Hypothalamus (tissue), 51 donors: ENCODE measurements at places on chromosomes 13 and 19.

- DNase-seq = no peak
These were observed 297.8 kb downstream of the SHISA2 start for GRCh38 chr13:25753976-25754375.

- no peak for DNase-seq
These were observed 3.2 kb downstream of the AXL start for GRCh38 chr19:41222240-41222639.

GRCh38 chr13:65342541-65343337 is 1887.4 kb downstream of the PCDH9 start:
- DNase-seq = no peak

DNA sequence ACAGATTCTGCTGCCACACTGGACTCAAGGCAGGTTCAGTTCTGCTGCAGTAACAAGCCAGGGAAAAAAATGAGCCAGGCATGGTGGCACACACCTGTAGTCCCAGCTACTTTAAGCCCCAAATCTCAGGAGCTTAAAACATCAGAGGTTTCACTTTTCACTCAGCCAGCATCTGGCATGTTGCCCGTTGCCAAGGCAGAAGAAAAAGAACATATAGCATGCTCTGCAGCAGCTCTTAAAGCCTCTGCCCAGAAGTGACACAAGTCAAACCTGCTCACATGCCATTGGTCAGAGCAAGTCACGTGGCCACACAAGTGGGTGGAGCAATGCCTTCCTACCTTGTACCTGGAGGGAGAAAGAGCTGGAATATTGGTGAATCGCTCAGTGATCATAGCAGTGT is 14.7 kb upstream of the ADGRE5 start:
- peak; percentile 9 for DNase-seq

DNA sequence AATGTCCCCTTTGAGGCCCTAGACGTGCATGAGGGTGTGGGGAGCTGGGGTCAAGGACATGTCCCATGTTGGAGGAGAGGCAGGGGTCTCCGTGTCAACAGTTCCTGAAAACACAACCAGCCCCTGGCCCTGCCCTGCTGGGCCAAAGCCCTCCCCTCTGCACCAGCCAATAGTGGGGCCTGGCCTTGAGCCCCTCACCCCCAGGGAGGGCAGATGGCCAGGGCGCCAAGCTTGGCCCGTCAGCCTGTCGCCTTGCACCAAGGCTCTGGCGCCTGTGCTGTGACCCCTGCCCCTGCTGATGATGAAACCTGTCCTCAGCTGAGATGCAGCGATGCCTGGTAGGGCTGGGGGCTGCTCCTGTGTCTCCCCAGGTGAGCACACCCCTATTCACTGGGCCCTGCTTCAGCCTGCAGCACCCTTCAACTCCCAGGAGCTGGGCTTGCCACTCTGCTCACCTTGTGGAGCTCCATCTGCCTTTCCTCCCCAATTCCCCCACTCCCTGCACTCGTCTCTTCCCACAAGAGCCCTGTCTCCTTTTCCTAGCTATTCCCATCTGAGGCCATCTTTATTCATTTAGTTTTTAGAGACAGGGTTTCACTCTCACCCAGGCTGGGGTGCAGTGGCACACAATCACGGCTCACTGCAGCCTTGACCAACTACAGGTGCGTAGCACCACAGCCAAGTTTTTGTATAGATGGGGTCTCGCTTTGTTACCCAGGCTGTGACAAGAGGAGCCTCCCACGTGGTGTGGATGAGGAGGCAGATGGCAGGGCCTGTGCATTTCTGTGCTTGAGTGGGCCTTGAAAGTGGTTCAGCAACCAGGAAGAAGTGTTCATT is 2.1 kb upstream of the HAMP start:
- DNase-seq = no peak

DNA sequence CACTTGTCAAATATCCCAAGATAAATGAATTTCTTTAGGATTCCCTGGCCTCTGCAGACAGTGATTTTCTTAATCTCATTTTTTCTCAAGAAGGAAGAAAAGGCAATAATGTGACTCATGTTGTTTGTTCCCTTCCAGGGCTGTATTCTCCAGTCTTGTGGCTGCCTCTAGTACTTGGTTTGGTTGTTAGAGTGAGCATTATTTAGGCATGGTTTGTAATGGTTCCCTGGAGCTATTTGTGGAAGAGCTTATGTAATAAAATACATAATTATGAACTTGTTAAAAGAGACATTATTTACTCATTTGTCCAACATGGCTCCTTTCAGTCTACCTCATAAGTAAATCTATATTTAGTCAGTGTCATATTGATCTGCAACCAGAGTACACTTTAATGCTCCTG is 270.4 kb downstream of the DCT start:
- no peak for DNase-seq

DNA sequence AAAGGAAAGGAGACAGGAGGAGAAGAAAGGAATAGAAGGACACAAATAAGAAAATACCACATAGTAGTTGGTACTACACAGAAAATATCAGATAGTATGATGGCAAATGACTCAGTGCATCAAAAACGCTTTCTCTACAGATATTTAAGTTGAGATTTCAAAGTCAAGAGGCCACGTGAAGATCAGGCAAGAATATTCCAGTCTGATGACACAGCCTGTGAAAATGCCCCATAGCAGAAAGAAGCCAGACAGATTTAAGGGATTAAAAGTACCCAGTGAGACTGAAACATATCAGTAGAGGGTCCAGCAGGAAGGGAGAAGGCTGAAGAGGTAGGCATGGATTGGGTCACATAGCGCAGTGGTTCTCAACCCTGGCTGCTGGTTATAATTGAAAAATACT is 113.7 kb downstream of the VWA8 start:
- DNase-seq = no peak

- DNase-seq = no peak
These were observed 116.7 kb downstream of the FREM2 start for GRCh38 chr13:38803531-38803930.

DNA sequence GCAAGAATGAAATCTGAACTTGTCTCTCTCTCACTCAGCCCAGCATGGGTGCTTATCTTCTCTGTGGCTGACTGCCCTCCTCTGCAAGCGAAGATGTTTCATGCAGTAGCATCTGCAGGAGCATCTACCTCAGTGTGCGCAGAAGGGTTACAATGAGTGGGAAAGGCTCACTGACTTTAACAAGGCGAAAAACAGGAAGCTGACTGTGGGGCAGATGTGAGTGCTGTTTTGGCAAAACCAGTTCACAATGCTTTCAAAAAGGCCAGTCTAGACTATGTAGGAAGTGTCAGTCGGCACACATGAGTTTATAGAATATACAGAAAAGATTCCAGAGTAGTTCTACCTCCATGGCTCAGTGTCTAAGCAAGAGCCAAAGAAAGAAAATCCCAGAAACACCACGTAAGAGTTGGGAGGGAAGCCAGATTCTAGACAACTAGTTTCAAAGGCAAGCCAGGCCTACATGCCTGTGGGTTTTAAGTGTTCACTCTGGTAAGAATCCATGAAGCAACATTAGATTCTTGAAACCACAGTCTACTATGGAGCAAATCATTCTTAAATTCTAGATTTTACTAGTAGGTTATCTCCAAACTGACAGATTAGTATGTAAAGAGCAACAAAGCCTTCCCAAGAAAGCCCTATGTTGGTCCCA is 124.5 kb downstream of the ABCC4 start:
- DNase-seq = no peak

GRCh38 chr19:17076543-17076991 is 990 bp downstream of the MYO9B start:
- no peak for DNase-seq

DNA sequence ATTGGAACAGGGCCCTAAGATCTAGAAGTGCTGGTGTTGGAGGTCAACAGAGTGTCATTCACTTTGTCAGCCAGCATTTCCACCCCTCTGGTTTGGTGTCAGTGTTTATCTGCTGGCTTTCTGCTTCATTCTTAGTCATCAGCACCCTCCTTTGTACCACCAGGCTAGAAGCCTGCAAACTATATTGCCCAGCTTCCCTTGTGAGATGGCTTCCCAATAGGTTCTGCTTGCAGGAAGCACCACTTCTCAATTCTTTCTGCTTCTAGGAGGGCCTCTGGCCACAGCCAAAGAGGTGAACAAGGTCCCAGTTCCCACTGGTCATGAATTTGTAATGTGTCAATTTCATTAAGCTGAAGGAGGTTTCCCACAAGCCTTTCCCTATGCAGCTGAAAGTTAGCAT is 36.4 kb upstream of the CALM3 start:
- no peak for DNase-seq

GRCh38 chr13:20995245-20995838 is 66.0 kb downstream of the LATS2 start:
- DNase-seq = no peak

GRCh38 chr19:29836409-29836825 is 24.6 kb downstream of the CCNE1 start:
- DNase-seq = no peak

DNA sequence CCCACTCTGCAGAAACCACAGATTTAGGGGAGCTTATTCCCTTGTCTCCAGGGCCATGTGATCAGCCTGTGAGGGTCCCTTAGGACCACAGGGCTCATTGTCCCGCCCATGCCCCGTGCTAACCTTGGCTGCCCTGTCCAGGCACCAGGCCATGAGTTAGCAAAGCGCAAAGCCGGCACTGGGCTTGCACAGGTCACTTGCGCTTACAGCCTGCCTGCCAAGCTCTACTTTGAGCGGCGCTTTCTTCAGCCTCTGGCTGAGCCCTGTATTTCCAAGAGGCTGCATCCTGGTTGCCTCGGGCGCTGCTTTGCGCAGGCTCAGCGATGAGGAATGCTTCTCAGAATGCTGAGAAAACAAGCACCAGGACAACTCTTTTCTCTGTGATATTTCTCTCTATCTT is 188.0 kb downstream of the TDRD3 start:
- DNase-seq = peak; percentile 19

DNA sequence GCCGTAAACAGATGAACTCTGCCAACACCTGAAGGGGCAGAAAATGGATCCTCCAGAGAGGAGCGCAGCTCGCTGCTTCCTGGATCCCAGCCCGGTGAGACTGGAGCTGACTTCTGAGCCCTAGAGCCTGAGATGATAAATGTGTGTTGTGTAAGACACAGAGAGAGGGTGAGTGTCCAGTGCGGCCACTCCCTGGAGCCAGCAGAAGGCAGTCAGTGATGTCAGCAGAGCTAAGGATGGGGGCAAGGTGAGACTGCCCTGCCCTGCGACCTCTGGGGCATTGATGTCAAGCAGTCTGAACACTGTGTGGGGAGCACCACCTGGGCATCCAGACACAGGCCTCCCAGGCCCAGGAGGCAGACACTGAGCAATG is 9.7 kb upstream of the SLC35E1 start:
- DNase-seq = no peak

DNA sequence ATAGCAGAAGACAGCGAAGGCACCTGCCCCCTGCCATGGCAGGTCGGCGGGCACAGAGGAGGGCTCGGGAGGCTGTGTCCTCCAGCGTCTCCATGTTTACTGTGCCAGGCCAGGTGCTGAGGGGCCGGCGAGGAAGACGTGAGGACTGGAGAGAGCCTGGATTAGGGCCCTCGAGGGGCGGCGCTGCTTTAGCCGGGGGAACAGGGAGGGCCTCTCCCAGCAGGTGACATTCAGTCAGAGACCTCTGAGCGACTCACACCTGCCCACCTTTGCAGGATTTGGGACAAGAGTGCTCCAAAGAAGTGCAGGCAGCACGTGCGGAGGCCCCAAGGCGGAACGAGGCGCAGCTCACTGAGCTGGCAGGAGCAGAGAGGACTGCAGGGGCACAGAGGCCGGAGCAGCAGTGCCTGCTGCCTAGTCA is 17.6 kb downstream of the KDM4B start:
- DNase-seq = no peak

DNA sequence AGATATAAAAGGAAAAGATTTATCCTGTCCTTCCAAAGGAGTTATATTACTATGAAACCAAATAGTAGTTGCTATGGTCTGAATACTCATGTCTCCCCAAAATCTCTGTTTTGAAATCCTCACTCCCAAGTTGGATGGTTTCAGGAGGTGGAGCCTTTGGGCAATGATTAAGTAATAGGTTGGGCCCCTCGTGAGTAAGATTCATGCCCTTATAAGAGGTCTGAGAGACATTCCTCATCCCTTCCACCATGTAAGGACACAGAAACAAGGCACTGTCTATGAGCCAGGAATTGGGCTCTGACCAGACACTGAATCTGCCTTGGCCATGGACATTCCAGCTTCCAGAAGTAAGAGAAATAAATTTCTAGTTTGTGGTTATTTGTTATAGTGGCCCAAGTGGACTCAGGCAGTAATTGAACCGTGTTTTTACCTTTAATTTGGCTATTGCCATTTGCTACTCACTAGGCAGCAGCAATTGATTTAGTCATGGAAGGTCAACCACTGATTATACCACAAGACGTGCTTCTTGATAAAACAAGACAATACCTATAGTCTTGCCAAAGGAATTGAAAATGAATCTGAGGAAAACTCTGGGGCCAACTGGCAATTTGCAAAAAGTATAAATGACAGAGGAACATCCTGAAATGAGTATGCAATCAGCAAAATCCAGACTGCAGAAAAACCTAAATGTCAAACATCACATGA is 717.4 kb upstream of the SPRY2 start:
- no peak for DNase-seq

GRCh38 chr19:6318772-6319171 is 14.6 kb downstream of the ACER1 start:
- DNase-seq = no peak

DNA sequence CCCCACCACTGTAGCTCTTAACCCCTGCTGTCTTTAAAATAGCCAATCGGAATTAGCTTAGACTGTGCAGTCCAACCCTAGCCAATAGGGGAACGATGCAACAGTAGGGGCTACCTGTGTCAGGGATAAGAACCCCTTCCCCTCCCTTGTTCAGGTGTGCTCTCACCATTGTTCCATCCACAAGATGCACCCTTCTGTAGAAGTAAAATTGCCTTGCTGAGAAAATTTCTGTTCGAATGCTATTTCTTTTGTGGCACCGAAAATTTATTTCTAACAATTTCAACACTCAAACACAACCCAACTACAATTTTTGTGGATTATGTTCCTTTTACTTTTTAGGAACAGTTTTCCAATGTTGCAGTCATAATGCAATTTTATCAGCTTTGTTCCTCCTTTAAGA is 3.6 kb upstream of the ZNF583 start:
- DNase-seq = no peak

- DNase-seq = no peak
These were observed 929.0 kb downstream of the SLITRK6 start for GRCh38 chr13:84870190-84870589.

DNA sequence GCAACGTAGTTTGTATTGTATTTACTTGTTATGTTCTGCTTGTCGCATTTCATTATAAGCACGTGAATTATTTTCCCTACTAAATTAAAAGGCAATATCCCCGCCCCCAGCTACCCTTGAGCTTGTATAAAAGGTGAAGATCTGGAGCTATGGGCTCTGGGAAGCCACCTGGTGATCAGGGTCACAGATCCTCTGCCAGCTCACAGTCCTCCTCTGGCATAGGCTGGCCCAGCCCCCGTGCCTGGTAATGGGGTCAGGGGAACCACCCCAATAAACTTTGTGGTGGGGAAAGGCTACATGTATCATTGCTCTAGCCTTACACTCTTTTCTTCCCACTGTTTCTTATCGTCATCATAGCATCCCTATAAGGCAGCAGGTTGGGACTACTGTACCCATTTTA is 190.2 kb upstream of the TSHZ3 start:
- no peak for DNase-seq

GRCh38 chr13:106568299-106569003 is 514 bp upstream of the ARGLU1 start:
- DNase-seq = no peak

GRCh38 chr19:9842834-9843625 is 7.9 kb downstream of the PIN1 start:
- DNase-seq = peak; percentile 15
